ENCODE measurements at places on chromosomes 2 and 18.

DNA sequence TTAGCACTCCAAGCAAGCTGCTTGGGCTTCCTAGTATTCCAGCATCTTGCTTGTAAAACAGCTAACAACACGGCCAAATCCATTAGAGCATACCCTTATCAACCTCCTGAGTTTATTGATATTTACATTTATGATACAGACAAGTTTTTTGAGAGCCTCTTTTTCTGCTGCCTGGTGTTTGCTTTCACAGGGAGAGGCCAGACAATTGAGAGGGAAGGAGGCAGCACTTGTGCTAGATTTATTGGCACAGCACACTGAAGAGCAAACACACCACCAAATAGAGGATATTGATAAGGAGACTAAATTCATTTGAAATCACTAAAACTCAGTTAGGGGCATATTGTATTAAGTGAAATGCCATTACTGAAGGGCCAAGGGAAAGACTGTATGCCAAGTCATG is 1142.3 kb upstream of the FANCL start:
- DNase-seq, result peak; percentile 97

DNA sequence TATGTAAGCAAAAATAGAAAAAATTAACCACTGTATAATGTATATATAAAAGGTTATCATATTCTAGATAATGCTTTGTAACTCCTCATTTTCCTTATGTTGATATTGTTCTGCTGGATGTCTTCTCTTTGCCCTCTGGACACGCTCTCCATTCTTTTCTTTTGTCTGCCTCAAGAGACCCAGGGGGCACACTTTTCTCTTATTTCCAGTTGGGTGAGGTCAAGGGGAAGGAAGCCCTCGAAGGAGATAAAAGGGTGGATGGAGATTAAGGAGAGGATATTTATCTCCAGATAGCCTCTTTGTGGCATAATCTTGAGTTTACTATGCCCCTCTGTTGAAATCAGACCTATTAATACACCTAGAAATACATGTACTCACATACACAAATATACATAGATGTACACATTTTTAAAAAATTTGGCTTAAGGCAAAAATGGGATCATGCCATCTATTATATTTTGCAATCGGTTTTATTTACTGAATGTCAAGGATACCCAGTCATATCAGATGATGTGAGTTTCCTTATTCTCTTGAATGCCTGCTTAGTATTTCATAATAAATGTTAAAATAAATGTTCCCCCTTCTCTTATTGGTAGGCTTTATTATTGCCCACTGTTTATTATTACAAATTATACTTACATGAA is 65.3 kb downstream of the LCLAT1 start:
- DNase-seq, result no peak

GRCh38 chr2:130842770-130843169 is 6.1 kb downstream of the ARHGEF4 start:
- no peak for DNase-seq

DNA sequence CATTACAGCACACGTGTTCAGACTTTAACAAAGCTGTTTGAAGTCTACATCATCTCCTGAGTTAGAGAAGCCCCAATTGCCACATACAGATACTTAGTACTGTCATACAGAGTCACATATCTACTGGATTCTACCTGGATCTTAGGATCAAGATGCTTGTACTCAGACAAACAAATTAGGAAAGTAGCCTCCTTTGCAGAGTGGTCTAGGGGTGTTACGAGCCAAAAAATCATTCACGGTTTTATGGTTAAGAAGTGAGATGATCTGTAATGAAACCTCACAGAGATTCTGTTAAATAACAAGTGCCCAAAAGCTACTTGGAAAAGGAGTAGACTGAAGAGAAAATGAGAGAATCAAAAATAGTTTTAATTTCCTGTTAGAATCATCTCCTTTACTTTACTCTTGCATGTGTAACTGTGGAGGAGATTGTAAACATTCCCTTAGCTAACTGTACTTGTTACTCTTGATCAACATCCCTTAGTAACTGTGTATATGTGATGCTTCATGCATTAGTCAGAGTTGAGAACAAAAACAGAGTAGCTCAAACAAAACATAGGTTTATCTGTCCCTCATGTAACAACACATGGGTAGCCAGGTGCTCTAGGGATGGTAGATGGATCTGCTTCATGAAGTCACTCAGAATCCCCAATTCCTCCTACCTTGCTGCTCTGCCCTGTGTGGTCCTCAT is 16.4 kb upstream of the IL1RL1 start:
- no peak for DNase-seq

DNA sequence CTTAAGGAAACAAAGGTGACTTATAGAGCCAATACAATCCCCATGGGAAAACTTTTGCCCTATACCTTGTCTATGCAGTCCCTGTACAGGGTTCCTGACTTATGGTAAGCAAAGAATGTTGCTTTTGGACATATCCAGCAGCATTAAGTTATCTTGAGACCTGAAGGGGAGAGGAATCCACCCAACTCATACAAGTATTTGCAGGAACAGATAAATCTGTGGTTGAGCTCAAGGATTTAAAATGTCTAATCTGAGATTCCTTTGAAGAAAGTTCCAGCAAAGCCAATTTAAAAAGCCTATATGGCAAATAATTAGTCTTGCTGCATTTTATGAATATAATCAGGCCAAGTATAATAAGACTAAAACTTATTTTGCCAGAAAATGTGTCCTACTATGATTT is 739.5 kb upstream of the CDH2 start:
- DNase-seq, result no peak

DNA sequence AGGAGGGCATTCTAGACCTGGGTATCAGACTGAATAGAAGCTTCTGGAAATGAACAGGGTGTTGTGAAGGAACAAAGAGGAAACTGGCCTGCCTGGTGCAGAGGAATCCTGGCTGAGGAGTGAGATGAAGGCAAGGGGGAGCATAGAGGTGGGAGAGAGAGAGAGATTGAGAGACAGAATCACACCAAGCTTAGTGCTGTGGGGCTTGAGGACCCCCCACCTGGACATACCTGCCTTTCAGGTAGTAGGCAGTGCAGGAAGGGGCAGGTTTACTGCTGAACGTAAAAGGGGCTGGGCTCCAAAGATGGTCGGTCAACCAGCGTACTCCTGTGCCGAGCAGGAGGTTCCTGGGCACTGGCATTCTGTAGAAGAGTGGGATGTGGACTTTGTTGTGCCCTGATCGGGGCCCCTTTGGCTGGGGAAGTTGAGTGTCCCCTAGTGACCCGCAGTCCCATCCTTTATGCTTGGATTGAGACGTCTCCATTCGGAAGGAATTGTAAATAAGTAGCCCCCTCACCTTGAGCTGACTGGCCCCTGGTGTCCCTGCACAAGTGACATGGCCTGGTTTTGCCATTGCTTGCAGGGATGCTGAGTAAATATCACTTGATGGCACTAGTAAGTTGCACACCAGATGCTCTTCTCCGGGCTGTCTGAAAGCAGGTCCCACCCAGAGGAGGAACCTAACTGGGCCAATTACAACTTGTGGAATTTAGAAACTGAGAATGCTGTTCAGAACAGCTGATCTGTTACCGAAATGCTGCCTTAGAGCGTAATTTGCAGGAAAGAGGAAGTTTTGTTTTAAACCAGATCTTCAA is 1.4 kb downstream of the UBE2F start:
- DNase-seq, result no peak

DNA sequence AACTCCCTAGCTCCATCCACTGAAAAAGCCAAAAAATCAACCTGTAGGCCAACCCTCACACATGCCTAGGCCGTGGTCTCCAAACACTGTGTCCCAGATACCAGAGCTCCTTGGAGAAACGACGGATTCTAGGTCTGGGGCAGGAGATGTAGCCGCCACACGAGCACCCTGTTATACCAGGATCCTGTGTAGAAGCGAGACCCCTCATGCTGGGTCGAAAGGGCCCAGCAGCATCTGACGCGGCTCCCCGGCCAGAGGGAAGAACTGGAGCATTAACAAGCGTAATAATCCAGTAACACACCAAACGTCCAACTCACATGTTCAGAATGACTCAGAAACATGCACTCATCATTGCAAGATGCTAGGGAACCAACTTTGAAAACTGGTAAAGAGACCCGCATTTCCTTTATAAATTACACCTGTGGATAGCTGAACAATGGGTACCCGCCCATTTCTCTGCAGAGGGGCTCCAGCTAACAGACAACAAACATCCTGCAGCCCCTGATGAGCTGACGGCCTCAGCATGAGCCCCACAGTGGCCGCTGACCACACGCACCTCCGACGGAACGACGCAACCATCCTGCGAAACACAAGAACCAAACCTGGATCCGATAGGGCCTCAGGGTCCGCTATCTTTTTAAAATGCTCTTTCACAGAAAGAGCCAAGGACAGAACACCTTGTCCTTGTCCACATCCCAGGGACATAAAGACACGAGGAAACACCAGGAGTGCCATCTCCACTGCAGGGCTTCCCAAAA is 14.2 kb downstream of the SLC66A2 start:
- DNase-seq, result no peak

- no peak for DNase-seq
Measured at GRCh38 chr2:220001751-220002150, 374.3 kb downstream of the SLC4A3 start.

DNA sequence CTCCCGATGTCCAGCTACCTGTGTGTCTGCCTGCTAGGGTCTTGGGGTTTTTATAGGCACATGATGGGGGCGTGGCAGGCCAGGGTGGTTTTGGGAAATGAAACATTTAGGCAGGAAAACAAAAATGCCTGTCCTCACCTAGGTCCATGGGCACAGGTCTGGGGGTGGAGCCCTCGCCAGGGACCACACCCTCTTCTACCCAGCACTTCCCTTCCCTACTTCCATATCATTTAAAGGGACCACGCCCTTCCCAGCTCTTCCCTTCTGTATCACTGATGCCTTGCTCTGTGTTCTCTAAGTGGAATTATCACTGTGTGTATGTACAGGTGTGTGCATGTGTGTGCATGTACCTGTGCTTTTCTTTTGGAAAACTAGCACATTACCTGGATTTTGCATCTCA is 6.3 kb downstream of the UGT1A1 start:
- DNase-seq, result no peak

Measured in NCI-H1092 treated with DMSO at 0.1 percent for 48 hours (cell line).